Fibroblast of the conjunctiva (primary cell): ENCODE measurements at places on chromosomes 1 and 21.

DNA sequence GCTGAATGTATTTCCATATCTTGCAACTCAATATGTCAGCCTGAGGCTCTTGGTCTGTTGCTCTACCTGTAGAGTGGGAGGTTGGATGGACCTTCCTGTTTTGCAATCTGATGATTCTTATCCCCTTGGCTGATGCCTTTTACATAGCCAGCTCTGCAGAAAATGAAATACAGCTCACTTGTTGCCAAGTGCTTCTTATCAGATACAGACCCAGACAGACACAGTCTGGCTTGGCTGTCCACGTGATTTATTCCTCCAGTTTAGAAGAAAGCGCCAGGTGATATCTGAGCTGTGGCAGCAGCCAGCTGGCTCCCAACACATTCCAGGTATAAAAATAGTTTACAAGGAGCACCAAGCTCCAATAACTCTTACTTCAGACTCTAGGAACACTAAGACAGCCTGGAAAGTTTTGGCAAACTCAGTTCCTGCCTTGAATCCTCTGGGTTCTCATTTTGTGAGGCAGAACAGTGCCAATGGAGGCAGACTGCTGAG lies 479.2 kb upstream of the USP24 start:
- DNase-seq: no peak

DNA sequence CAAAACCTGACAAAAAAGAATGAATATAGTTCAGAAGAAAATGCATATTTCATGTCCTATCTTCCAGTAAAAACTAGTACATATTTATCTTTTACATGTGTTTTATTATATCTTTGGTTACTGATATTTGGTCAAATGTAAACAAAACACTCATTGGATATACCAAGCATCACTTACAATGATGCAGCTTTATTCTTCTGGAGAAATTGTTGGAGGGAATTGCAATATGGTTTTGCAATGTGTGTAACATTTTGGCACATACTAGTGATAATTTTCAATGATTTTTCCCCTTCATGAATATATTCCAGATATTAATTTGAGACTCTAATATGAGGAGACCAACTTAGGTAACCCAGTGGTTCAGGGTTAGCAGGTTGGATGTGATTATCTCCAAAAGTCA lies 146.1 kb downstream of the ZC3H11B start:
- DNase-seq: no peak

- no peak for DNase-seq
Observed at GRCh38 chr1:43512681-43513080, 18.0 kb upstream of the PTPRF start.

- no peak for DNase-seq
Observed at GRCh38 chr1:223538981-223539380, 126.5 kb downstream of the CAPN8 start.

DNA sequence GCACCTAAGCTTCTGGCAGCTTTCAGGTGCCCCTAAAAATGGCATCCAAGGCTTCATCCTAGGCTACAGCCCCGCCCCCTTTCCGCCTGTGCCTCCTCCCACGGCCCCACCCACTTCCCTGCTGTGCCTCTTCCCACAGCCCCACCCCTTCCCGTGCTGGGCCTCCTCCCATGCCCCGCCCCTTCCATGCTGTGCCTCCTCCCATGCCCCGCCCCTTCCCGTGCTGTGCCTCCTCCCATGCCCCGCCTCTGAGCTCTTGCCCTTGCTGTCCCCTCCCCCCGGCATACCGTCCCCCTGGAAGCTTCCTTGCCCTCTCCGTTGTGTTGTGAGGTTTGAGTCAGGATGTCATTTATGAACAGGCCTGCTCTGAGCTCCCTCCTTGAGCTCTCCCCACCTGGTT lies 228.5 kb upstream of the AJAP1 start:
- no peak for DNase-seq

- DNase-seq: no peak
Observed at GRCh38 chr1:29292344-29292743, 56.0 kb downstream of the PTPRU start.

GRCh38 chr1:241308471-241308870 lies 48.5 kb downstream of the RGS7 start:
- DNase-seq: no peak

GRCh38 chr1:184975208-184975870 lies 1.0 kb upstream of the NIBAN1 start:
- no peak for DNase-seq

DNA sequence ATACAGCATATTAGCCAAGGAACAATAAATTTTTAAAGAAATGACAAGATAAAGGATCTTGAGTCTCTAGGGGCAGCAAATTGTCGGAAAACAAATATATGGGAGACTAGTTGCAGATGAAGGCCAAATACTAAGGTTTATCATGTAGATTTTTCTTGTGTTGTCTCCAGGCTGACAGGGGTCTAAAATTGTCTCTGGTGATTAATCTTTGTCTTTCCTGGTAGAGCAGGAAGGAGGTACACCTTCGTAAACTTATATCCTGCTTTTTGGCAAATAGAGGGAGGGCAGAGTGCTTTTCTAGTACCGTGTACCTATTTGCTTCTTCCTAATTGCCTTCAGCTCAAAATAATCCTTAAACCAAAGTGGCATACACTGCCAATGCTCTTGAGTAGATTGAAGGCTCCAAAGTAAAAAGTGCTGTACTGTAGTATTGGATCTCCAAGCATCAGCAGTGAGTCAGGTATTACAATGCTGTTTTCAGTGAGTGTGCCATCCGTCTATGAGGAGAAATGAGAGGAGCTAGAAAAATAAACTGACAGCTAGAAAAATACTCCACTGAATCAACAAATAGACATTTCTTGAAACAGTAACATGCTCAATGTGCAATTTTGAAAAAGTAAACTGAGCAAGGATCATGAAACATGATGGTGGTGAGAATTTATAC lies 1.8 kb upstream of the LEPR start:
- no peak for DNase-seq

DNA sequence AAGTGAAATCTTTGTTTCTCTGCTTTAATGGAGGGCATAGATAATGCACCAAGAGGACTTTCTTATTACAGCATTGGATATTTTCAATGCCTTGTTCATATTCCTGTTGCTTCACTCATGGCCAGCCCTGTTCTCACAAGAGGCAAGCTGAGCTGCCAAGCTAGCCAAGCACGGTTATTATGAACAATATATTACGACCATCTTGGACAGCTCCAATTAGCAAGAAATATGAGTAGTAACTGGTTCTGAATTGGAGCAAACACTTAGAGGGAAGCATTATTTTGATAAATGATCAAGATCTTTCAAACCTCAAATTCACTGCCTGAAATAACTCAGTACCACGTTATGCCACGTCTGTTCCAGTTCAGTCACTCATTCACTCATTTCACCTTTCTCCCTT lies 159.8 kb downstream of the SETD4 start:
- DNase-seq: no peak
